ENCODE measurements at places on chromosomes 4 and X.

- no peak for DNase-seq
Measured at GRCh38 chr4:23373261-23373660, 516.6 kb downstream of the PPARGC1A start.

GRCh38 chrX:20221902-20222301 is 44.8 kb downstream of the RPS6KA3 start:
- no peak for DNase-seq

DNA sequence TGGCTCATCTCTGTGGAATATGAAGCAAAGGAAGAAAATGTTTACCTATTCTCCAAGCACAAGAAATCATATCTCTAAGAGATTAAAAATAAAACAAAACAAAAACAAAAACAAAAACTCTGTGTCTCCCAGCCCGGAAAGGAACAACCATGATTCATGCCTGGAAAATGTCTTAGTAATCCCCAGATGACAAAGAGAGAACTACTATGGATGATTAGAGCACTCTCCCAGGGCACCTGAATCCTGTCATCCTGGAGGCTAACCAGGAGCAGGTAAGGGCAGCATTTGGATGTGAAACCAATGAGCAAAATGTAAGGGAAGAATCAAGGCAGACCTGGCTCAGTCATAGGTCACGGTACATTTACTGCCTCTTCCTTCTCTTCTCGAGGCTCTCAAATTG is 1.7 kb upstream of the AKAP4 start:
- DNase-seq = no peak

GRCh38 chr4:168795346-168795745 is 214.7 kb downstream of the CBR4 start:
- DNase-seq = no peak

- DNase-seq = no peak
Measured at GRCh38 chr4:168679819-168680218, 183.0 kb downstream of the PALLD start.

GRCh38 chrX:56804867-56805266 is 75.8 kb downstream of the NBDY start:
- DNase-seq = no peak

DNA sequence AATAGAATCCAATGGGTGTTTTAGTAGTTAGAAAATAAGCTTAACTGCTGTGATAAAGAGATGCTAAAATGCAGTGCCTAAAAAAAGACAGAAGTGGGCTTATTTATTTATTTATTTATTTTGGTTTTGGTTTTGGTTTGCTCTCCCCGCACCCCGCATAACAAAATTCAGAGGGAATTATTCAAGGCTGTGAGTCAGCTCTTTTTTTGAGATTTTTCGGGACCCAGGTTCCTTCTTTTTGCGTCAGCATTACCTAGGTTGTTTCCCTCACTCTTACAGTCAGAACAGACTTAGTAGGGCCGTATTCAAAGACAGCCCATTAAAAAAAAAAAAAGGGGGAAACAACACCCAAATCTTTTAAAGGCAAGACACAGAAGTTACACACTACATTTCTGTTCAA is 1495.5 kb upstream of the ADGRL3 start:
- no peak for DNase-seq

DNA sequence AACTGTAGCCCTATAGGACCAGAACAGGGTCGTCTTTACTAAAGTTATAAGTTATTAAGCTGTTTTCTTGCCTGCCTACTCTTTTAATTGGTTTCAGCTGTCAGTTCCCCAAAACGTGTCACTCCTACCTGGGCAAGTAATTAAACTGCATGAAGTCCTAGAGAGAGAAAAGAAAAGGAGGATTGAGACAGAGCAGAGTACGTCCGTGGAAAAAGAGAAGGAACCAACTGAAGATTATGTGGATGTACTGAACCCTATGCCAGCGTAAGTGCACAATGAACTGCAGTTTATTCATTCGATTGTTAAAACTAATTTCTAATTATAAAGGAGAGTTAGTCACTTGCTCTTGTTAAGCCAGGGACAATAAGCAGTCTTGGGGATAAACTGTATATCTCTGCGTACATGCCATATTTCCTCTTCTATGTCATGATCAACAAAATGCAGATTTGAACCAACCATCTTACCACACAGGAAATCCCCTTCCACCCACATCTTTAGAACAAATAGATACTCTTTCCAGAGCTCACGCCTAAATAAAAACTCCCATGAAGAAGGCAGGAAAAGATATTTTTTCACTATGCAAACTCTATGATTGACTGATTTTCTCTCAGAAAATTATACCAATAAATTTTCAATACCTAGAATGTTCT is 22.8 kb downstream of the STAP1 start:
- DNase-seq = no peak

DNA sequence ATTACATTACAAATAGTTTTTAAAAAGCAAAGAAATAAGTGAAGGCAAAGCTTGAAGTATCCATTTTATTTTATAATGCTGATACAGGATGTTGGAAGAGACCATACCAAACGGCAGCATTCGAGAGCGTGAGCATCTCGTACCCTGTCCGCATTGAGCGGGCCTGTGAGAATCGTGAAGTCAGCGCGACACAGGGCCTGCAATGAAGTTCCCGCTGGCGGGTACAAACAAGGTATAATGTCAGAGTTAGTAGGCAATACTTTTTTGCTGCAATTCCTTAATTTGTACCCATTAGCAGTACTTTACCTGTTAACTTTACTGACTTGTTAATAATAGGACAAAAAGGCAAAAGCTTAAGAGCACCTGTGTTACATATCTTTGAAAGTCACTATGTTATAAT is 19.0 kb downstream of the HNRNPD start:
- no peak for DNase-seq

GRCh38 chrX:16208601-16209000 is 41.3 kb downstream of the MAGEB17 start:
- no peak for DNase-seq

DNA sequence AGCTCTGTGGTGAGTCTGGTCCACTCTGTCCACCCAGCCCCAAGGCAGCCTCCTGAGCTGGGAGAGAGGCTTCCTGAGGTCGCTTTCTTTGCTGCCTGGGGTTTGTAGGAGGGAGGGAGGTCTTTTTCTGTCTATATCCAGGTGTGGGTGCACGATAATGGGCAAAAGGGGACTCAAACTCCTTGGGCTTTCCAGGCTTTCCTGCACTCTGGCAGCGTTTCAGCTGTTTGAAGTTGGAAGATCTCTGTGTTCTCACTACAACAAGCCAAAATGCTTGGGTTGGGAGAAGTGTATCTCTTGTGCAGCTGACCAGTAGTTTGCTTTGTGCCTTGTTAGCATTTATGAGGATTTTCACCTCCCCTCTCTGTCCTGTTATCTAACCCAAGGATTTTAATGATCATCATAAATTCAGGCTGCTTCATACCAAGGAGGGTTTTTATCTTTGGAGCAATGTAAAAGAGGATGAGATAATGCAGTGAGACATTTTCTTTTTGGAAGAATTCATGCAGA is 126.3 kb downstream of the REPS2 start:
- no peak for DNase-seq

DNA sequence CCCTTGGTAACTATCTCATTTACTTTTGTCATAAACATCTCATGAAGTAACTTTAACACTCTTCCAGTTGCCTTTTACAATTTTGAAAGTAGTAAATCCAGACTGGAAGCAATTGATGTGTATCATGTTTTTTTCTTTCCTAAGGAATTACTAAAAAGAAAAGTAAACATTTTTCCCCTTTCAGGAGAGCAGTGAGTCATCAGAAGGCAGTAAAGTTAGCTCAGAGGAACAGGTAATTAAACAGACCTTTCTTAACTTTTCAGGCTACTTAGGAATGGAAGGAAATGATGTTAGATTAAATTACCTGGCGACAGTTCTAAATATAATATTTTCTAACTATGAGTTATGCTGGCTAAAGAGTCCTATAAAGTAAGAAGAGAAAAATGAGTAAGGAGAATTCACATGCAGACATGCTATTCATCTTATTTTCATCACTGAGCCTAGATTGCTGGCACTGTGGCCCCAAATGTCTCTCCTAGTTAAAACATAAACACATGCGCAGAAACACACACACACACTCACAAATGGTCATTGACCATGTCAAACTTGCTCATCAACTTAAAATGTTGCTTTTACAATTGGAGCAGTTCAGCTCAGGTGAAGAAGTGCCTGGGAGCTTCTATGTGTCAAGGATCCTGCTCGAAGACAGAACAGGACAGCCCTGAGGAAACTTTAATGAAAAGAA is 9.3 kb downstream of the DMP1 start:
- no peak for DNase-seq

DNA sequence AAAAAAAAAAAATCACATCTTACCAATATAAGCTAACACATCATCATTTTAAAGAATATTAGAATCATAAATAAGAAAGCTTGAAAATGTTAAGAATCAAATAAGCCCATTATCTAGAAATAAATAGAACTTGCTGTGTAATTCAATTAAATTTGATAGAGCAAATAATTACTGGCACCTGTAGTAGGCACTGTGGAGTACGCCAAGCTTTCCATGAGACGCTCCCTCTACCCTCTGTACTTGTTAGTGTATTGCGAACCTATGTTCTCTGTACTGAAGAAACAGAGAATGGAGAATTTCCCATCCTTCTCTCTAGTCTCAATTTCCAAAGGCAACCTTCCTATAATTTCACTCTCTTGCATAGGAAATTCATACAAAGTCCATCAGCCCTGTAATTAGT is 61.7 kb upstream of the HAND2 start:
- no peak for DNase-seq

GRCh38 chr4:111266937-111267336 is 644.1 kb upstream of the PITX2 start:
- no peak for DNase-seq

DNA sequence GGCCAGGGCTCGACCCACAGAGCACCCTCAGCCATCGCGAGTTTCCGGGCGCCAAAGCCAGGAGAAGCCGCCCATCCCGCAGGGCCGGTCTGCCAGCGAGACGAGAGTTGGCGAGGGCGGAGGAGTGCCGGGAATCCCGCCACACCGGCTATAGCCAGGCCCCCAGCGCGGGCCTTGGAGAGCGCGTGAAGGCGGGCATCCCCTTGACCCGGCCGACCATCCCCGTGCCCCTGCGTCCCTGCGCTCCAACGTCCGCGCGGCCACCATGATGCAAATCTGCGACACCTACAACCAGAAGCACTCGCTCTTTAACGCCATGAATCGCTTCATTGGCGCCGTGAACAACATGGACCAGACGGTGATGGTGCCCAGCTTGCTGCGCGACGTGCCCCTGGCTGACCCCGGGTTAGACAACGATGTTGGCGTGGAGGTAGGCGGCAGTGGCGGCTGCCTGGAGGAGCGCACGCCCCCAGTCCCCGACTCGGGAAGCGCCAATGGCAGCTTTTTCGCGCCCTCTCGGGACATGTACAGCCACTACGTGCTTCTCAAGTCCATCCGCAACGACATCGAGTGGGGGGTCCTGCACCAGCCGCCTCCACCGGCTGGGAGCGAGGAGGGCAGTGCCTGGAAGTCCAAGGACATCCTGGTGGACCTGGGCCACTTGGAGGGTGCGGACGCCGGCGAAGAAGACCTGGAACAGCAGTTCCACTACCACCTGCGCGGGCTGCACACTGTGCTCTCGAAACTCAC is 3.6 kb downstream of the MID1IP1 start:
- DNase-seq = peak; percentile 31

DNA sequence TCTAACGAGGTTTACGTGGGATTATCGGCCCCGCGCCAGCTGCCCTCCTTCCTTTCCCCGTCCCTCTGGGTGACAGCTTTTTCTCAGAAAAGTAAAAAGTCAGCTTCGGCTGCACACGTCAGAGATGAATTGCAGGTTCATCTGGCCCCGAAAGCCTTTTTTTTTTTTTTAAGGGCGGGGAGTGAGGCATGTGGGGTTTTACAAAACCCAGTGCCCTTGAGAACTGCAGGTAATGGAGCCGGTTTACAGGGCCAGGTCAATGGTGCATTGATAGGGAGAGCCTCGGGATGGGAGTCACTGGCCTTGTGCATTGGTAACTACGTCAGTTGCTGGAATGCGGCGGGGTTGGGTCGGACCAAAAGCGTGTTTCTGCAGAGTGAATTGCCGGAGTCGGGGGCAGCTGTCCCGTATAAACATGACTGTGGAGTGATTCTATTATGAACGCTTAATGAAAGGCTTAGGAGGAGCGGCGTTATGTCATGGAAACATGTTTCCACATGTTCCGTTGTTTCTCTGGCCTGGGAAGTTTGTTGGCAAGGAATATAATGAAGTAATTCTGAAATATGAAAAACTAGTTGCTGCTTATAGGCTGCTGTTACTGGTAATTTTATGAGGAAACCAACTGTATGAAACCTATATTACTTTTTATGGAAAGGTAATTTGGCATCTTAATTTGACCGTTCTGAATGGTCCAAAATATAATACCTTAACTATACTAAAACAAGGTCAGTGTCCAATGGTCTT is 1.1 kb downstream of the HSPA4L start:
- DNase-seq = peak; percentile 59

- DNase-seq = no peak
Measured at GRCh38 chrX:80929251-80929650, 119.6 kb upstream of the BRWD3 start.

DNA sequence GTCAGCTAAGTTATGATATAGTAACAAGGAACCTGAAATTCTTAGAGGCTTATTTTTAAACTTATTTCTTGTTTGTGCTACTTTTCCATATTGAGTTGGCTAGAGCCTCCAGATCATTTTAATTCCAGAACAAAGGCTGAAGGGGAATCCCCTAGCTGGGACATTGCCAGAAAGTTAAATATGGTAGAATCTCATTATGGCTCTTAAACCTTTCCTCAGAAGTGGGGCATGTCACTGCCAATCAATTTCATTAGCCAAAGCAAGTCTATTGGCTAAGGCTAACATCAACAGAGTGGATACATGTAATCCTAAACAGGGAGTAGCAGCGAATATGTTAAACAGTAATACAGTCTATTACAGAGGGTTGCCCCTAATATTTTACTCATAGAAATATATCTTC is 47.0 kb downstream of the FTHL17 start:
- DNase-seq = no peak

GRCh38 chr4:36011381-36011780 is 232.9 kb downstream of the ARAP2 start:
- DNase-seq = no peak

DNA sequence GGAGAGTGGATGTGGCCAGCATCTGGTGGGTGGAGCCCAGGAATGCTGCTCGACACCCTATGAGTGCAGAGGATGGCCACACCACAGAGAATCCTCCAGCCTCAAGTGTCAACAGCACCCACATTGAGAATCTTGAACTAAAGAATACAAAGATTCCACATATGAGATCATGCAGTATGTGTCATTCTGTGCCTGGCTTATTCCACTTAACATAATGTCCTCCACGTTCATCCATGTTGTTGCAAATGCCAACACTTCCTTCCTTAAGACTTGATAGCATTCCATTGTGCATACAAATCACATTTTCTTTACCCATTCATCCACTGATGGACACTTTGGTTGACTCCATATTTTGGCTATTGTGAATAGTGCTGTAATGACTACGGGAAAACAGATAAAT is 145.8 kb downstream of the PRKX start:
- no peak for DNase-seq
